ENCODE measurements at places on chromosomes 5 and 9.

- no peak for DNase-seq
These were observed 95.6 kb downstream of the RFK start for GRCh38 chr9:76298521-76299144.

DNA sequence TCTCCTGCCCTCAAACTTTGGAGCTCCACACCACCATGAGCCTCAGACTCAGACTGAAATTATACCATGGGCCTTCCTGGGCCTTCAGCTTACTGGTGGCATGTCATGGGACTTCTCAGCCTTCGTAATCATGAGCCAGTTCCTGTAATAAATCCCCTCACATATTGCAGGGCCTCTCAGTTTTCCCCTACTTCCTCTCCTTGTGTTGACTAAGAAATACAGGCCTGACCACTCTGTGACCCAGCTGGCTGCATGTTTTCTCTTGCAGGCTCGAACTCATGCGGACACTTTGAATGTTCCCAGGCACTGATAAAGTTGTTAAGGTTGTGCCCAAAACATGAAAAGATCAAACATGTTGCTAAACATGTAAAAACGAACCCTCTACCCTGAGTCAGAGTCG, 26.2 kb upstream of the SHC3 start:
- no peak for DNase-seq

DNA sequence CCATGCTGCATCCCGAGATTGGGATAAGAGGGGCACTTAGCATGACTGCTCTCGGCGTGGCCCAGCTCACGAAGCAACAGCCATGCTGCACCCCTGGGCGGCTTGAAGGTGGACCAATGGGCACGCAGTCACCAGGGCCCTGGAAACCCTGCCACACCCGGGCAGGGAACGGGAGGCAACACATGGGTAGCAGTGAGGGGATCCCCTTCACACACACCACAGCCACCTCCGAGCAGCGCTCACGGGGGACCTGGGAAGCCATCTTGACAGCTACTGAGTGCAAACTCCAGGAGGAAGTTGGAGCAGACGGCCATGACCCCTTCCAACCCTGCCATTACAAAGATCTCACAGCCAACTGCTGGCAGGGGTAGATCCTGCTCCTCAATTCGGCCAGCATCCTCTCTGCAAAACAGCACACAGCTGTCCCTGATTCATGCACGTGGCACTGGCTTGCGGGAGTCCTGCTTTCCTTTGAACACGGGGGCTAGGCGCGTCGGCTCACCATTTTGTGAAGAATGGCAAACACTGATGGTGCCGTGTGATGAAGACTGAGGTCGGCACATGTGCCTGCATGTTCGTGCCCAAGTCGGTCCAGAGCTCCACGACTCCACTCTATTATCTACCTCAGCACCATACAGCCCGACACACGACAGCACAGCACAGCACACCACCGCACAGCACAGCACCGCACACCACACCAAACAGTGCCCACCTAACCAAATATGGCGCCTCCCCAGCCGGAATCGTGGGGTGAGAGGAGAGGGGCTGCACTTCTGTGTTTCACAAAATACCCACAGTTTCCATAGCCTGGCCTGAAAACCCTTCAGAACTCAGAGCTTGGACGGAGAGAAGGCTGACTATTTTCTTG, 5.0 kb downstream of the UBAC1 start:
- peak; percentile 57 for DNase-seq

- DNase-seq = no peak
These were observed 23.4 kb upstream of the RFX3 start for GRCh38 chr9:3549225-3549624.

- DNase-seq = no peak
These were observed 3.4 kb downstream of the EPB41L4B start for GRCh38 chr9:109317311-109317978.

- DNase-seq = no peak
These were observed 200.0 kb downstream of the ATP10B start for GRCh38 chr5:160651692-160652645.

DNA sequence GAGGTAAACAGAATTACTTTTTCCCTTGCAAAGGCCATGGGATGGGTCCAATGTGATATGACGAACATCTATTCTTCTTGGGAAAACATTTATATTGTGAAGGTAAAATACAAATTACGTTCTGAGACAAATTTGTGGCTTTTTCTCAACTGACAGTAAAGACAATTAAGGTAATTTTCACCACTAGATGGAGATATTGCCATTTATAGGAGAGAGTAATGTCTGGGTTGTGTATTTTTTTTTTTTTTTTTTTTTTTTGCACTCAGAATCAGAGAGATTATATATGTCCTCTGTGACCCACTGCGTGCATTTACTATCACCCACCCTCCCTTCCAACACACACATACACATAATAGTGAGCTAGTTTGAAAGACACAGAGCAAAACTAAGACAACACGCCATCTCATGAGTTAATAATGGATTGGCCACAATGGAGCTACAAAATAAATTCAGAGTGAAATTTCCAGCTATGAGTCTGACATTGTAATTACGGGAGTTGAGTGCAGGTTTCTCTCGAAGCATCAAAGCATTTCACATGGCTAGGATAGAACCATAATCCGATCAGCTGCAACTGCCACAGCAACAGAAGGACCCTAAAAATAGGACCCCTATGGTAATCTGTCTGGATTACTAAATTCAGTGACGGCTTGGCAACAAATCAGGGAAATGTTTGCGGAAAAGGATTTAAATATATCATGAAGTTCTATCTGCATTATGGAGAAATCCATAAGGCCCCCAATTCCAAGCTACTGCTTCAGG, 49.2 kb downstream of the ANXA1 start:
- DNase-seq = no peak

- DNase-seq = no peak
These were observed 42.1 kb downstream of the NKD2 start for GRCh38 chr5:1050423-1051365.

GRCh38 chr5:113179156-113179555, 202.6 kb downstream of the DCP2 start:
- DNase-seq = no peak

- no peak for DNase-seq
These were observed 200.9 kb downstream of the AUH start for GRCh38 chr9:91160599-91161464.

- no peak for DNase-seq
These were observed 72.3 kb downstream of the SLCO4C1 start for GRCh38 chr5:102223542-102224477.

GRCh38 chr5:140713562-140714094, 13.4 kb downstream of the ZMAT2 start:
- no peak for DNase-seq

DNA sequence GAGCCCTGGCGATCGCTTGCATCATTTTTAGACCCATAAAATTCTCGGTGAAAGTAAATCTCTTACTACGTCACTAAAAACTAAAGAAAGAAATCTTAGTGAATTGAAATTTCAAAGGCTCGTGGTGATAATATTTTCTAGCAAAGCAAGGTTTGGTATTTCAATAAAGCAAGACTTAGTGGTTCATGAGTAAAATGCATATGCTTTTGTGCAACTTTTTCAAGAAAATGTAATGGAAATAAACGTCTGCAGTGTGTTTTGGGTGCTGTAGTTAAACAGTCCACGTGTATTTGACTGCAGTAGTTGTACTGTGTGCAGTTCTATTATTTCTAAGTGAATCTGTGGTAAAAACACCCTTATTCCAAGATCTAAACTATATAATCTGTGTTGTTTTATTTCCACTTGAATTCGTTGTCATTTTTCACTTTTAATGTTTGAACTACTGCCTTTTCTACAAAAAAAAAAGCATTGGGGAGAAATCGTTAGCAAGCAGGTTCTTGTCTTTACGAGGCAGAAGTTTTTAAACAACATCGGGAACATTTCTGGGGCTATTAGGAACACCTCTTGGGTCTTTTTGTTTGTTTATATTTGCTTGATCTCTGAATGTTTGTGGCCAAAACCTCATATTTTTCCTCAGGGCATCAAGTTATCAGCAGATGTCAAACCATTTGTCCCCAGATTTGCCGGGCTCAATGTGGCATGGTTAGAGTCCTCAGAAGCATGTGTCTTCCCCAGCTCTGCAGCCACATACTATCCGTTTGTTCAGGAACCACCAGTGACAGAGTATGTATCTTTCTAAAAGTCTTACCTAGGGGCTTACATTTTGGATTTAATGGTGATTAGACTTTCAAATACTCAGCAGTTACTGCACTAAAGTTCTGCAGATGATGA, 960 bp downstream of the SECISBP2 start:
- DNase-seq = no peak

- DNase-seq = no peak
These were observed 267.9 kb downstream of the COX7C start for GRCh38 chr5:86885489-86886230.

- no peak for DNase-seq
These were observed 43.1 kb downstream of the COL27A1 start for GRCh38 chr9:114198249-114199040.

DNA sequence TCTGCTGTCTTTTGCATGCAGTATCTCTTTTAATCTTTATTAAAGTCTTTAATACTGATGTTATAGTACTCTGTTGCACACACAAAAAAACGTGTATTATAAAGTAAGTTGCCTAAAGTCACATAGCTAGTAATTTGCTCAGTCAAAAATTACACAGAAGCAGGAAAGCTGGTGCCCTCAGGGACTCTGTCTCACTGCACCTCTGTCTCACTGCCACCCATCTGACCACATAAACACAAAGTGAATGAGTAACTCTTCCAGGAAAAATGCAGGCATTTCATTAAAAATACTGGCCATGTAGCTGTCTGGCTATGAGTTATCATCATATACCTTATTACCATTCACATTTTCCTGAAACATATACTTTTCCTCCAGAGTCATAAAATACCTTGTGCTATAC, 591.7 kb downstream of the CSNK1G3 start:
- no peak for DNase-seq

DNA sequence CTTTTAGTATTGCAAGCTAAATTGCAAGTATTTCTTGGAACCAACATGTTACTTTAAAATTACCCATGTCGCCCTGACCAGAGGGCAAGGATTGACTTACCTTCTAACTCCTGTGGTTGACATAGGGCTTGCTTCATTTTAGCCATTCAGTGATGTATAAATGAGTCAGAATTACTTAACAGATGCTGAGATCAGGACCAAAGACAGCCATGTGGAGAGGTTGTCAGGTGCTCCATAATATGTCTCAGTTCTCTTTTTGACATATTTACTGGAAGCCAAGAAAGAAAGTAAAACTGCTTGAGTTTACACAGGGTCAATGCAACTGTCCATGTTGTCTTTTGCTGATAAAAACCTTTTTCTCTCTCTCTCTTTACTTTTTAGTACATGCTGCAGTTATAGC, 33.2 kb downstream of the F2RL2 start:
- DNase-seq = no peak

DNA sequence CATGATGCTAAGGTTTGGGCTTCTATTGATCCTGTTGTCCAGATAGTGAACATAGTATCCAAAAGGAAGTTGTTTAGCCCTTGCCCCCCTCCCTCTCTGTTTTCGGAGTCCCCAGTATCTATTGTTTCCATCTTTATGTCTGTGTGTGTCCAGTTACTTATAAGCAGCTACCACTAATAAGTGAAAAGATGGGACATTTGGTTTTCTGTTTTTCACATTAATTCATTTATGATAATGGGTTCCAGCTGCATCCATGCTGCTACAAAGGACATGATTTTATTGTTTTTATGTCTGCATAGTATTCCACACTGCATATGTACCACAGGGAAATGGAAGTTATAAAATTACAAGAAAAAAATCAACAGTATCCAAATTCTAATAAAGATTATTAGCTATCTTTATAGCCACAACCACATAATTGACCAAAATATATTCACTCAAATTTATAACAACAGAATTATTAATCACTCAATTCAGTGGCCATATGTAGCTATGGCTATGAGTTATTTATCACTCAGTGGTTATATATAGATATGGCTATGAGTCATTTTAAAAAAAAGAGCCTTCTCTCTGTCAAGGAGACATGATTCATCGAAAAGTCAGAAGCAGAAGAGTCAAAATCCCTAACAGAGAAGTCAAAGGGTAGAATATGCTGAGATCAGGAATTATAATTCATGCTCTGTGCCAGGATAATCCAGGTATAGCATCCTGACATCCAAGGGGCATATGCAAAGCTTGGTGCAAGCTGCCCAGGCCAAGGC, 367.5 kb downstream of the DEPDC1B start:
- DNase-seq = no peak

GRCh38 chr5:26761446-26761845, 276.9 kb downstream of the CDH9 start:
- DNase-seq = no peak

GRCh38 chr5:71953866-71954265, 153.4 kb upstream of the MAP1B start:
- DNase-seq = no peak

GRCh38 chr9:127555840-127556820, 55.9 kb upstream of the STXBP1 start:
- DNase-seq = peak; percentile 98

- no peak for DNase-seq
These were observed 54.7 kb downstream of the NAA35 start for GRCh38 chr9:85995599-85995998.

GRCh38 chr9:125752070-125752628, 5.0 kb downstream of the PBX3 start:
- DNase-seq = no peak

DNA sequence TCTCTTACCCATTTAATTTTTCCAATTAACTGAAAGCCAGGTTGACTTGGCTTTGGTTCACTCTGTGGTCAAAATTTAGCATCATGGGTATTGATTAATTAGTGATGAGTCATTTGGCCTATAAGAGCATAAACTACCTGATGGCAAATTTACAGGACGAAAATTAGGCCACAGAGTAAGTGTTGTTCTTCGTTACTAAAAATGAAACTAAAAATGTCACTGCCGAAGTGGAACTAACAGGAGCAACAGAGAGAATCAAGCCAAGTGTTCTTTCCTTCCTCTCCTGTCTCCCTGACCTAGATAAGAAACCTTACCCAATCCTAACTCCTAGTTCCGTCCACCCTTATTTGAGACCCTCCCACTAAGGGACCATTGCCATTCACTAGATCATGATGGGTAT, 176.9 kb downstream of the RAB3C start:
- DNase-seq = no peak

DNA sequence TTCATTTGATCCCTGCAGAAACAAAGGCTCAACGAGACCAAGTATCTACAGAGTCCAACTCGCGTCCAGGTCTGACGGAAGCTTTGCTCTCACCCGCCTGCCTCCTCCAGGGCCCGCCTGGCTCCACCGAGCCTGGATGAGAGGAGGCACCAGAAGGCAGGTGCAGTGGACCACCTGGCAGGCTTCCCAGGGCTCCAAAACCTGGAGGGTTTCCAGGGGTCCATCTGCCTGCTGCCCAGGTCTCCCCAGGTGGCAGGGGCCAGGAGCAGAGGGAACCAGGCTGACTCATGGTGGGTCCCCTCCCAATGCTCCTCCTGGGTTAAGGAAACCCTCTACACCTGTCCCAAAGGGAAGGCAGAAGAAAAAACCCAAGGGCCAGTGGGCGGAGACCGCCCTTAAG, 59.5 kb downstream of the VAV2 start:
- DNase-seq = no peak

- no peak for DNase-seq
These were observed 24.7 kb upstream of the IFNE start for GRCh38 chr9:21506626-21507482.

- no peak for DNase-seq
These were observed 5.2 kb upstream of the BARX1 start for GRCh38 chr9:93960221-93960970.

GRCh38 chr9:101271102-101271501, 113.7 kb downstream of the BAAT start:
- DNase-seq = no peak

- DNase-seq = peak; percentile 34
These were observed 78.7 kb downstream of the HSPA4 start for GRCh38 chr5:133130387-133131118.

GRCh38 chr5:132815454-132815853, 2.4 kb downstream of the SOWAHA start:
- no peak for DNase-seq

- no peak for DNase-seq
These were observed 5.3 kb upstream of the DDX4 start for GRCh38 chr5:55732585-55732984.

Data from RWPE2 (cell line).